CD4-positive, alpha-beta memory T cell (primary cell): ENCODE measurements at places on chromosomes 7 and 10.

- no peak for DNase-seq
These were observed 130.2 kb downstream of the KCNMA1 start for GRCh38 chr10:77507291-77507880.

DNA sequence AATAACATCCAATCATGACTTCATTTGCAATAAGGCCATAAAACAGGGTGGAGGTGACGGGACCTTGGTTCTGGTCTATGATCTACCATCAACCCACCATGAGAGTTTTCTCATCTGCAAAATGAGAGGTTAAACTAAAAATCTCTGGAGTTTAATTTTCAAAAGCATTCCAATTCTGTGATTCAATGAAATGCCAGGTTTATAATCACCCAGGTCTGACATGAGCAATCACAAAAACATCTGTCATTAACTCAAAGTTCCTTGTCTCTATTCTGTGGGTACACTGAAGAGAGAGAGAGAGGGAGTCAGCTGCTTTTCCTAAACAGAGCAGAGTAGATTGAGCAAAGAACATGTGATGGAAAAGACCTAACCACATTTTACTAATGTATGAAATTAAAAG, 75.4 kb downstream of the NUDCD3 start:
- DNase-seq: no peak

DNA sequence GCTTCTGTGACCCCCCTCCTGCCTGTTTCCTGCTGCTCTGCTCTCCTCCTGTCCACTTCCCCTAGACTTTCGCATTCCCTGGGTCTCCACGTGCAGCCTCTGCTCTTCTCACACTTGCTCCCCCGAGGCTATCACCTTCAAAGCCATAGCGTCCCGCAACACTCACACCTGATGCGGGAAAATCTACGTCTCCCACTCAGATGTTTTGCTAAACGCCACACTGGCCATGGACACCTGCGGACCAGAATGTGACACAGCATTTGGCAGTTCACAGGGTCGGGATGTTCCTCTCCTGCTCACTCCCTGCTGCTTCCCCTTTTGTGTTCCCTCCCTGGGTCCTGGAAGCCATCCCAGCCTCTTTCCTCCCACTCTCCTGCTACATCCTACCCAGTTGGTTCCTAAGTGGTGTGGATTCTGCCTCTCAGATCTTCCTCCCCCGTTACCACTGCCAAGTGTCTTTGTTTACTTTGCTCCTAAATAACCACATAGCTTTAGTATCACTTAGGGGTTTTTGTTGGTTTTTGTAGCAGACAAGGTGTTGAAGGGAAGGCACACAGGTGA, 33.7 kb upstream of the RBM33 start:
- no peak for DNase-seq

DNA sequence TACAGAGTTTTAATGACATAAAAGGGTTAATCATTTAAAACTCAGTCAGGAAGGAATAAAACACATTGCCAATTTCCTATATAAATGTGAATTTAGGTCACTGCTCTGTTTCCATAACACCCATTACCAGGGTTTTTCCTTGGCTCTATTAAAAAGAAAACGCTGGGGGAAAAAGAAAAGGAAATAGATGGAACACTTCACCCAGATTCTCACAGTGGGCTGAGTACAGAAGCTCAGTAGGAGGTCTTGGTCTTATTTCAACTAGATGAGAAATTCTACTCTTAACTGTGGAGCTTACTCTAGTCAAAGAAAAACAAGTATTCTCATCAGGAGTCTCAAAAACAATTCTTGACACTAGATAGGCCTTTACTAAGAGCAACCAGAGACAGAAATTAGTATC, 36.5 kb downstream of the GLUD1 start:
- DNase-seq: no peak

- no peak for DNase-seq
These were observed 515.8 kb upstream of the AKR1E2 start for GRCh38 chr10:4310172-4310571.

GRCh38 chr7:87625101-87625500, 3.1 kb upstream of the RUNDC3B start:
- DNase-seq: no peak

GRCh38 chr7:302054-302992, 12.4 kb downstream of the FOXL3 start:
- DNase-seq: no peak

- DNase-seq: no peak
These were observed 4.8 kb upstream of the ZNRF2 start for GRCh38 chr7:30279653-30279904.

DNA sequence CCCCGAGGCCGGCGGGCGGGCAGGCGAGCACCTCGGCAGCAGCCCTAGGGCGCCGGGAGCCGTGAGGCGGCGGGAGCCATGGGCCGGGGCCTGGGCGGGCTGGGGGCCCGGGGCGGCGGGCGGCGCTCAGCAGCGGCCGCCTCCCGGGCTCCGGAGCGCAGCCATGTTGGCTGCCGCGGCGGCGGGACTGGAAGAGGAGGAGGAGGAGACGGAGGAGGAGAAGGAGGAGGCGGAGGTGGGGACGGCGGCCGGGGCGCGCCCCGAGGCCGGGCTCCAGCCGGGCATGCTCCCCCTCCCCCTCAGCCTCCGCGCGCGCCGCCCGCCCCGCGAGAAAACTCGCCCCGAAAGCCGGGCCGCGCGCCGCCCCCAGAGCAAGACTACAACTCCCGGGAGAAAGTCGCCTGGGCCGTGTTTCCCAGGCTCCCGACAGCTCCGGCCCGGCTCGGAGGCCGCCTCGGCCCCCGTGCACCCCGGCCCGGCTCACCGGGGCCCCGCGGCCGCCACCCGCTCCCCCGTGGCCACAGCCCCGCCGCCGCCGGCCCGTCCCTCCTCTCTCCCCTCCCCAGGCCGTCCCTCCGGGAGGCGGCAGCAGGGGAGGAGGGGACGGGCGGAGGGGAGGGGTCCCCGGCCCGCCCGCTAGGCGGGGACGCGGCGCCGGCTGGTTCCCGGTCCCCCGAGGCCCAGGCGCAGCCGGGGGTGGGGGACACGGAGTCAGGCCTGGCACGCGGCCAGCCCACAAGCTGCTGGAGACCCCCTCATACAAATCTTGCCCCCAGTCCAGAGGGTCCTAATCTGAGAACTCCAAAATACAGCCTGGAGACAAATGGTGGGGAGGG, at the start of gene DLG5:
Gene DLG5 (minus strand): TSS at position 190 of the 836 bp plus-strand sequence. CDS start 235 bp downstream, outside the sequence.
- peak; percentile 13 for DNase-seq

- DNase-seq: no peak
These were observed 502.7 kb upstream of the PODXL start for GRCh38 chr7:132059141-132059540.

GRCh38 chr7:148856578-148856881, 27.6 kb downstream of the EZH2 start:
- DNase-seq: no peak

- no peak for DNase-seq
These were observed 162.1 kb upstream of the SHH start for GRCh38 chr7:155974186-155974897.

- no peak for DNase-seq
These were observed 3.6 kb downstream of the GPR158 start for GRCh38 chr10:25178411-25178810.
